ENCODE measurements at places on chromosomes 6 and 20.

DNA sequence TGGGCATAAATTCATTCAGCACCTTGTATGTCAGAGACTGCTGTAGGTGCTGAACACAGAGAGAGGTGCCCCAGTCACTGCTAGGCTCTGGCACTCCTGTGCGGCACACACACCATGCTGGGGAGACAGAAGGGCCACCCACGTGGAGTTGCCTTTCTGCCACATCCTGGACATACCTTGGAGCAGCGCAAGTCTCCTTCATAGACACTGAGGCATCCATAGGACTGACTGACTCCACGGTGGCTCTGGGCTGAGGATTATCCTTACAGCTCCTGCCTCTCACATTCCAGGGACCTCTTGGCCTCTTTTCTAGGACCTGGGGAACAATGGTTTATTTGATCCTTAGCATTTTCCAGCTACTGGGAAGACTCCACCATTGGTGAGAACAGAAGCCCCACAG lies 26.0 kb upstream of the SLC22A23 start:
- DNase-seq = no peak

GRCh38 chr6:57069920-57070331 lies 20.1 kb upstream of the ZNF451 start:
- no peak for DNase-seq

DNA sequence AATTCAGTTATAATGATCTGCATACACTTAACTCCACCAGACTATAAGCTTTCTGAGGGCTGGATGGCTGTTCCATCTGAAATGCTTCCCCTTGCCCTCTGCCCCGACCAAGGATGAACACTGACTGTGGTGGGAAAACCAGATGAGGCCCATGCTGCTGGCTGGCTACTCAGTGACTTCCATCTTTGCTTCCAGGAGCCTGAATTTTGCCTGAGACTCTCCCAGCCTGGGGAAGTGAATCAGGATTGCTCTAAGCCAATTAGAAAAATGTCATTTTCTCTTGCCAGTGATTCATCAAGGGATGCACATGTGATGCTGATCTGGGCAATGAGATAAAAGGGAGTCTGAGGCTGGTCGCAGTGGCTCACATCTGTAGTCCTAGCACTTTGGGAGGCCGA lies 1.7 kb upstream of the TOMM34 start:
- peak; percentile 74 for DNase-seq

GRCh38 chr6:69816026-69816425 lies 19.2 kb upstream of the LMBRD1 start:
- DNase-seq = no peak

DNA sequence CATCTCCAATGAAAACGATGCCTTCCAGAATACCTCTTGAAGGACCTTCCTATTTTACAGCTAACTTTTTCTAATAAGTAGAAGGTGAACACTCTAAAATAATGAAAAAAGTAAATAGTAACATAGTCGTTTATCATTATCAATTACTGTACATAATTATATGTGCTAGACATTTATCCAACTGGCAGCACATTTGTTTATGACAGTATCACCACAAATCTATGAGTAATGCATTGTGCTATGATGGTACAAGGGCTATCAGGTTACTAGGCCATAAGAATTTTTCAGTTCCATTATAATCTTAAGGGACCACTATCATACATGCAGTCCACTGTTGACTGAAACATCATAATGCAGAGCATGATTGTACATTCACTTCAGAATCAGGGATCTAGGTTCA lies 68.4 kb downstream of the ATG5 start:
- peak; percentile 73 for DNase-seq

Measured in fibroblast of skin of right biceps (primary cell).